Bladder microvascular endothelial cell (primary cell): ENCODE measurements at places on chromosomes 6 and 20. TPM values are rescaled to one million over a fixed set of nuclear protein-coding genes. Genes with fewer than 3 reads are reported as not detected.

Gene SLCO4A1
- 4.0 and 5.0 TPM in 2 replicates for total RNA-seq

Gene RIPOR2
- total RNA-seq: 1.1 TPM in 1 of 2 replicates, not detected in the other

Gene SLC35D3
- not detected in 2 replicates for total RNA-seq

Gene C20orf204
- 2.8 and 4.5 TPM in 2 replicates for total RNA-seq

Gene ARFGAP1
- total RNA-seq: 32.7 and 68.0 TPM in 2 replicates

Gene ASIP
- total RNA-seq: not detected in 2 replicates

Gene LRRN4
- total RNA-seq: not detected in 2 replicates

Gene PSMB1
- 249 and 325 TPM in 2 replicates for total RNA-seq

Gene SMIM26
- total RNA-seq: 34.0 and 43.2 TPM in 2 replicates

Gene BTN1A1
- not detected in 2 replicates for total RNA-seq

Gene PDYN
- not detected in 2 replicates for total RNA-seq

Gene SNX9
- 34.2 and 48.8 TPM in 2 replicates for total RNA-seq

Gene BIRC7
- not detected in 2 replicates for total RNA-seq

Gene CDKAL1
- total RNA-seq: 17.3 and 28.9 TPM in 2 replicates

Gene LY6G6D
- not detected in 2 replicates for total RNA-seq

Gene GCNT2
- total RNA-seq: 6.3 and 43.7 TPM in 2 replicates

Gene FRMD1
- not detected in 2 replicates for total RNA-seq

Gene FAM83C
- not detected in 2 replicates for total RNA-seq

Gene SLC25A27
- 2.1 and 3.3 TPM in 2 replicates for total RNA-seq

Gene RUNX2
- not detected in 2 replicates for total RNA-seq

Gene BMP2
- total RNA-seq: 13.8 and 17.2 TPM in 2 replicates

Gene YTHDF1
- total RNA-seq: 15.1 and 28.6 TPM in 2 replicates

Gene SLC22A23
- total RNA-seq: 4.9 and 70.5 TPM in 2 replicates

Gene GPSM3
- total RNA-seq: 3.2 and 4.2 TPM in 2 replicates

Gene CDH26
- under 0.01 and 0.31 TPM in 2 replicates for total RNA-seq

Gene HCK
- total RNA-seq: 0.06 TPM in 1 of 2 replicates, not detected in the other

Gene SSTR4
- not detected in 2 replicates for total RNA-seq

Gene KIF16B
- 7.1 and 10.3 TPM in 2 replicates for total RNA-seq

Gene CPXM1
- under 0.01 and 0.38 TPM in 2 replicates for total RNA-seq

Gene MAFB
- 0.32 and 3.4 TPM in 2 replicates for total RNA-seq

Gene SLC12A5
- total RNA-seq: 0.81 and 1.3 TPM in 2 replicates

Gene RNF144B
- total RNA-seq: 27.8 and 63.3 TPM in 2 replicates

Gene RHAG
- not detected in 2 replicates for total RNA-seq

Gene BPIFB1
- not detected in 2 replicates for total RNA-seq

Gene SULF2
- total RNA-seq: 115 and 388 TPM in 2 replicates

Gene MUC21
- not detected in 2 replicates for total RNA-seq

Gene ID1
- 282 and 476 TPM in 2 replicates for total RNA-seq

Gene RSPH9
- 0.06 and 0.16 TPM in 2 replicates for total RNA-seq

Gene COL12A1
- 29.0 and 71.2 TPM in 2 replicates for total RNA-seq

Gene IL17A
- total RNA-seq: not detected in 2 replicates

Gene TRMT6
- 3.7 and 6.7 TPM in 2 replicates for total RNA-seq

Gene MCM9
- total RNA-seq: 7.1 and 19.6 TPM in 2 replicates
